ENCODE measurements at places on chromosomes 7 and 10.

GRCh38 chr7:42156291-42156865, 80.6 kb downstream of the GLI3 start:
- DNase-seq: no peak

DNA sequence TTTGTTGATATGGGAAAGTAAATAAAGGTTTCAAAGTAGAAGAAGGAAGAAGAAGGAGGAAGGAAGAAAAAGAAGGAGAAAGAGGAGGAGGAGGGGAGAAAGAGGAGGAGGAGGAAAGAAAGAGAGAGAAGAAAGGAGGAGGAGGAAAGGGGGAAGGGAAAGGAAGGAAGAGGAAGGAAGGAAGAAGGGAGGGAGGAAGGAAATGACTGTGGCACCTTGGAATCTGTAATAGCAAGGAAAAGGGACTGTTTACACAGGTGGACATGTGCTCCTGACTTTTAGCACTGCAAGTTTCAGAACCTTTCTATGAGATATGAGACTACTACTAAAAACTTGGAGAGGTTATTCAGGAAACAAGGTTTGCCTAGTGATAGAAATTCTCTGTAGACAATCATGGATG, 153.2 kb downstream of the BTAF1 start:
- no peak for DNase-seq

- peak; percentile 93 for DNase-seq
Measured at GRCh38 chr7:55534262-55534915, 37.9 kb downstream of the VOPP1 start.

- DNase-seq: no peak
Measured at GRCh38 chr7:46175221-46175620, 254.1 kb upstream of the IGFBP3 start.
